NCI-H226 (cell line): ENCODE measurements at places on chromosomes 2 and 18.
A peak's percentile ranks its signal among the peaks of the same experiment; 100 is the strongest.

- no peak for DNase-seq
Observed at GRCh38 chr2:23685706-23686105, 241.2 kb downstream of the ATAD2B start.

- no peak for DNase-seq
Observed at GRCh38 chr2:138180692-138181386, 216.6 kb downstream of the HNMT start.

- no peak for DNase-seq
Observed at GRCh38 chr2:183614799-183615435, 490.7 kb downstream of the NUP35 start.

DNA sequence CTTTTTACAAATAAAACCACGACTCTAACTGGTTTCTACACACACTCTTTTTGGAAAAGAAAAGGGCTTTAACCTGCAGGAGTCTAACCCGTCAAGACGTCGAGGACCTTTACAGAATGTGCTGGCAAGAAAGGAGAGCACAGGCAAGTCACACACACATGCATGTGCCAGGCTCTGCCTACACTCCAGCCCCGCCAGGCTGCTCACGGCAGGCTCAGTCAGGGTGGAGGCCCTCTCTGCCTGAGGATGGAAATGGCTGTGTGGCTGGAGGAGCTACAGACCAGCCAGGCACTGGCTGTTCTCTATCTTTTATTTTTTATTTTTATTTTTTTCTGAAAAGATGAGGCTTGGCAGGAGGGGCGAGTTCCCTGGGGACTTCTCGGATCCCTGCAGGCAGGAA lies 10.2 kb downstream of the SIX3 start:
- no peak for DNase-seq

GRCh38 chr18:48986851-48987761 lies 36.3 kb upstream of the SMAD7 start:
- no peak for DNase-seq

GRCh38 chr2:222307143-222307756 lies 8.5 kb upstream of the PAX3 start:
- no peak for DNase-seq

DNA sequence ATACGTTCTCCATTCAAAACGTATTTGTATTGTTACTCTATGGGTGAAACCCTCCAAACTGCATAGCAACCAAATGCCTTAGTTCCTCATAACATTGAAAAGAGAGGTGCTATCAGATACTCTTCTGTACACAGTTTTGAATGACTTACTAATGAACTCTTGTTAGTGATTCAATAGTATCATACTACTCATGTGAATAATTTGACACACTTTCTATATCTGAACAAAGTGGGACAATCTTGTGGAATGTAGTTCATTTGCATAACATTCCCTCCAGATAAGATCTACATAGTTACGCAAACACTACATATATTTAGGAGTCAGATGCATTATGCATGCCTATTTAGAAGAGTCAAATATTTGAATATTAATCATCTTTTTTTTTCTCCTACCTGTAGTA lies 232.0 kb upstream of the NRXN1 start:
- DNase-seq, result no peak

DNA sequence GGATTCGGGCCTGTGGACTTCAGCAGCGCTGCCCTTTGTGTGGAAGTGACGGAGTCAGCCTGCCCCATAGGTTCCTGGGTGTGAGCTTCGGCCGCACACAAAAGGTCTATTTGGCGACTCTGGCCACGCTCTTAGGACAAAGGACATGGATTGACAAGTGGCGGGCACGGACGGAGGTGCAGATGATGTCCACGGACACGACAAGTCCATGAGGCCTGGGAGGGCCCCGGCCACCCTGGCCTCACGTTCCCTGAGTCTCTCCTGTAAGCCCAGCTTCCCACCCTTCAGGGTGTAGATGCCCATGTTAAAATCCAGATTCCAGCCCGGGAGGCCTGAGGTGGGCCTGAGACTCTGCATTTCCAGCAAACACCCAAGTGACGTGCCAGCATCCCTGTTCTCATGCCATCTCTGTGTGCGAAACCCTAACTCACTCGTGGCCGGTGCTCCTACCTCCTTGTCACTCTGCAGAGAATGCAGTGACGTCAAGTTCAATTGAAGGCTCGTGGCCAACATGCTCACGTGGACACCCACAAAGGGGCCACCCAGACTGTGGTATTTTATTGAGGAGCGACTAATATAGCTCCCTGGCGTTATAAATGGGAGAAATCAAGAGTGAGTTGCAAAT lies 111.7 kb downstream of the RTP5 start:
- DNase-seq, result no peak

DNA sequence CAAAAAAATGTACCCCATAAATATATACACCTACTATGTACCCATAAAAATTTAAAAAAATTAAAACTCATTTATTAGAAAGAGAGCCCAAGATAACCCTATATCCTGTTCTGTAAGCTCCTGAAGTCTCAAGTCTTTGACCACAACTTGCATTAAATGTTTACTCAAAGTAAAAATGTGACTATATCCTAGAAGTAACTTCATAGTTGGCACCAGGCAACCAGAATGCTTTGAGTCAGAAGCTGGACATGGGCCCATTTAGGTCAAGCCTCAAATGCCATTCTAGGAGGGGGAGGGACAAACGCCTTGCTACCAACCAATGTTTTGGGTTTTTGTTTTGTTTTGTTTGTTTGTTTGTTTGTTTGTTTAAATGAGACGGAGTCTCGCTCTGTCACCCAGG lies 9.3 kb upstream of the TBC1D8 start:
- DNase-seq, result peak; percentile 56

GRCh38 chr2:120673571-120674061 lies 62.1 kb upstream of the GLI2 start:
- DNase-seq, result no peak

- peak; percentile 9 for DNase-seq
Observed at GRCh38 chr18:8654503-8655451, 45.5 kb downstream of the RAB12 start.

DNA sequence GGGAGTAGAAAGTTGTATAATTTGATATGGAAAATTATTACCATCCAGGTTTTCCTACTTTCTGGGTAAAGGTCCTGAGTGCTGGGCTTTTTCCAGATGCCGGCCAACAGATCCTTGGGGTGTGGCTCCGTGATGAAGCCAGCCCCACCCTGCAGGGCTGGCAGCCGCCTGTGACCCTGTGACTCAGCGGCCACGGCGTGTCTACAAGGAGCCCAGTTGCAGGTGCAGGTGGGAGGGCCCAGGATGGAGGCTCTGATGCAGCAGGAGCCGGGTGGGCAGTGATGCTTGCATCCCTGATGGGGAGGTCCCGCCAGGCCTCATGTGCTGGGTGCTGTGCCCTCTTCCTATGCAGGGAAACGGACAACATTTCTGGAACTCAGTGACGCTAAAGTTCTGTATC lies 96.0 kb upstream of the ALKAL2 start:
- DNase-seq, result no peak

- no peak for DNase-seq
Observed at GRCh38 chr2:223536546-223536945, 65.6 kb downstream of the SCG2 start.

- DNase-seq, result no peak
Observed at GRCh38 chr2:22719396-22719795, 665.6 kb upstream of the KLHL29 start.

- no peak for DNase-seq
Observed at GRCh38 chr2:198167346-198167745, 363.0 kb downstream of the PLCL1 start.

DNA sequence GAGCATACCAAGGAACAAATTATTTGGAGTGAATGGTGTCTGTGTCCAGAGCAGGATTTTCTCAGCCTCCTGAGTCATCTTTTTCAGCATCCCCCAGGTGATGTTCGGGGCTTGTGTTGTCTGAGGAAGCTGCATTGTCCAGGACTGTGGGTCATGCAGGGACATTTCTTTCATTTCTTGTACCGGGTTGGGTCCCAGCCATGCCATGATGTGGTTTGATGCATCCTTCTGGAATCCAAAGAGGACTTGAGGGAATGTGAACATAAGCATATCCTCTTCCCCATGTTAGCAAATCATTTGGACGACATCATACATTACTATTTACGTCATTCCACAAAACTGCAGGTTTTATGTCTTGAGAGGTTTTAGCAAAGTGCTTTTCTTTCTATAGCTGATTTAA lies 797.8 kb downstream of the CCDC85A start:
- peak; percentile 60 for DNase-seq

DNA sequence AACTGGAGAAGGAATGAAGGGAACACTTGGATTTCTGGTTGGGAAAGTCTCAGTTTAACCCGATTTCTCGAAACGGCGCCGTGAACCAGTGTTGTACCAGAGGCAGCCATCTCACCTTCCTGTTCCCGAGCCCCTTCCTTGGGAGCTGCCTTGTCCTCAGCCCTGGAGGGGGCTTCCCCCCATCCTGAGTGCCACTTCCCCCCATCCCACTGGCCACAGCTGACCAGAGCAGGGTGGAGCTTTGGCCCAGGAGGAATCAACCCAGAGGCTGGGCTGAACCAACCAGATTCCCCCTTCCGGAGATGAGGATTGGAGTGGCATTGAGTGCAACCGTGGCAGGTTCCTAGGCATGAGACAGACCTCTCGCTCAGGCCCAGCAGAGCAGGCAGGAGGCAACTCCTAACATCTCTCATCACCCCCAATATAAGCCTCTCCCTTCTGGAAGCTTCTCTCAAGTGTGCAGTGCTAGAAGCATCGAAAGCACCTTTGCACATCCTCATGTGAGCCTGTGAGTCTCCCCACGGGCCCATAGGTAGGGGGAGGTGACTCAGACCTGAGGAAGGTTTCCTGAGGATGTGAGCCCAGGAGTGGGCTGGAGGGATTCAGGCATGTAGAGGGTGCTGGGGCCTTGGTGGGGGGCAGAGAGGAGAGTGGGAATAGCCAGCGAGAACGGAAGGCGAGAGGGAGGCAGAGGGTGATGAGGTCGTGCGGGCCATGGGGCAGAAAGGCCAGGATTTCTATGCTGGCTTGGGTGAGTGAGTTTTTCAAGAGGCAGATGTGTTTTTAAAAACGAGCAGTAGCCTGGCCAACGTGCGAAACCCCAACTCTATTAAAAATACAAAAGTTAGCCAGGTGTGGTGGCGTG lies 11.9 kb downstream of the NGEF start:
- DNase-seq, result no peak
